GM06990 (cell line): ENCODE measurements at places on chromosomes 2 and 18.

DNA sequence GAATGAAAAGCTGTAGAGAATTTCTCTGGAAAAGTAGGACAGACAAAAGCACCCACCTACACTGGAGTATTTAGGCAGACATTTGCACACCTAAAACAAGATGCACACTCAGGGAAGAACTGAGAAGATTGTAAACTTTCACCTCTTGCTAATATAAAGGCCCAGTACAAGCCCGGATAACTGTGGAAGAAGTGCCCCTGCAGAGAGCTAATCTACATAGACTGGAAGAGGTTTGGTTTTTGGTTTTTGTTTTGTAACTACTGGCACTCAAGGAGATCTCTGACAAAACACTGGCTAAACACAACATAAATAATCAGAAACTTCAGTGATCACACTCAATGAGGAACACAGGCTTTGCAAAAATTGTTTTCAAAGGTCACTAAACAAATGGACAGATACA lies 782.2 kb upstream of the SLC8A1 start:
- no peak for DNase-seq

DNA sequence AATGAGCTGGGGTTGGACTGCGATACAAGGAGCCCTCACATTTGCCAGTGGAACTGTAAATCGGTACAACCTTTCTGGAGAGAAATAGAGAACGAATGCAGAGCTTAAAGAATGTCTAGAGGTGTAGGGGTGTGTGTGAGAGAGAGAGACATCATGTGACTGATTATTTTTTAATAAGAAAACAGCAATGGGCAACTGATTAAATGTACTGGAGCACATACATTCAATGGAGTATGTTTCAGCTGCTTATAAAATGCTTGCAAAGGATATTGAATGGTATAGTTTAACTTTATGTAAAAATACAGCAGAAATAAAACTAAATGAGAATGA lies 391 bp upstream of the TMEM17 start:
- DNase-seq, result no peak

- DNase-seq, result peak; percentile 25
These were observed 88.3 kb downstream of the SLC8A1 start for GRCh38 chr2:40363631-40364030.

DNA sequence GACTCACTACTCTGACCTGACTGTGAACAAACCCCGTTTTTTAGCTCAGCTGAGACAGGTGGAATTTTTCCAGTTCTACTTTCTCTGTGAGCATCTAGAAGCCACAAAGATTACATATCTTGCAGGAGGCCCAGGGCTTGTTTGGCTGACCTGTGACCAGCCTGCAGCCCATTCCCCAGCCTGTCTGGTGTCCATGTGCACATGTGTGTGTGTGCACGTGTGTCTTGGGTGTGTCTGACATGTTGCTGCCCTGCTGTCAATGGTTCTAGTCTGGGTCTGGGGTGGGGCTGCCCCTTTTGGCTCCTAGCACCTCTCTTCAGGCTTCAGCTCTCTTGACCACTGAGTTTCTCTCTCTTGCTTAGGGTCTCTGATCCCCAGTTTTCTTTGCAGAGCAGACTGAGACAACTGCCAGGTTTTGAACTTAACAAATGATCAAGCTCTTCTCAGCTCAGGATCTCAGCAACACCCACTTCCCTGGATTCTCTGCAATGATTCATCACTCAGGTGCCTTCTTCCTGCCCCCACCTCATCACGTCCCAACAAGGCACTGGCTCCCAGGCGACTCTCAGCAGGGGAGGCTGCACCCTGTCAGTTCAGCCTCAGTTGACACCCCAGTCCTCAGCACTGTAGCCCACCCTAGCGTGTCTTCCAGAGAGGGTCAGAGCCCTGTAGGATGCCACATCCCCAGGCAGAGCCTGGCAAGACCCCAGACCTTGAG lies 130.3 kb downstream of the CELF4 start:
- DNase-seq, result no peak

DNA sequence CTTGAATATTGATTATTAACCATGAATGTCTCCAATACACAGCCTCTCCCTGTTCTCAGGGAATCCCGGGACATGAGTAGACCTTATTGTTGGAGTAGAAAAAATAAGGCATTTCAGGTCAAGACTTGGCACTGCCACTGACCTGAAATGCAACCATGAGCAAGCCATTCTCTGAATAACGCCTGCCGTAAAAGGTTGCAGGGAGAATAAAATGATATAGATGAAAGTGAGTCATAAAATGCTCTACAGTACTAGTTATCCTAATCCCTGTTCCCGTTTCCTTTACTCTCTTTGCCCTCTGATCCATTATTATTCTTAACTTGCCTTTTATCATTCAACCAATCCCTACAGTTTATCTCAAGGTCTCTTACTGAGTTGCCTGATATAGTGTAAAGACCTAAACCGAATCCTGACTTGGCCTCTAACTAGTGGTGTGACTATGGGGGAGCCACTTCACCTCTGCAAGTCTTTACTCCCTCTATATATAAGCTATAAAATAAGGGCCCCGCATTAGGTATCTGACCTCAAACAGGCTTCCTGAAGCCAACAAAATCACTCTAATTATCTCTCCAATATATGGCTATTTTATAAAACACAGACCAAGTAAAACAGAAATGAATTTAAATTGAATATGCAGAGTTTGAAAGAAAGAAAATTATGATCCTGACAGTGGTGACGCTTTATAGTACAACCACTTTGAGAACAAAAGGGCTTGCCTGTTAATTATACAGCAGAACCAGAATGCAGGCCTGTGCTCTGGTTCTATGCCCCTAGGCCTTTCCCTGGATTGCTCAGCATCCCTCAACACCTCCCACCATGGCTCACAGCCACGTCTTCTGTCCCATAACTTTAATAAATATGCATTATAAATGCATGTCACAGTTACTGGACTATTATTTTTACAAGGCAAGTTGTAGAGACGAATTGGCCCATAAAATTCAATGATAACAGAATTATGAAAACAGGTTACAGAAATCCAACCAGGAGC lies 183.1 kb downstream of the STK39 start:
- DNase-seq, result no peak

- DNase-seq, result no peak
These were observed 57.0 kb downstream of the CCDC150 start for GRCh38 chr2:196696423-196697079.

- DNase-seq, result no peak
These were observed 180.0 kb upstream of the NXPH2 start for GRCh38 chr2:138960191-138960590.

GRCh38 chr2:234493796-234494195 lies 3.1 kb downstream of the ARL4C start:
- no peak for DNase-seq

DNA sequence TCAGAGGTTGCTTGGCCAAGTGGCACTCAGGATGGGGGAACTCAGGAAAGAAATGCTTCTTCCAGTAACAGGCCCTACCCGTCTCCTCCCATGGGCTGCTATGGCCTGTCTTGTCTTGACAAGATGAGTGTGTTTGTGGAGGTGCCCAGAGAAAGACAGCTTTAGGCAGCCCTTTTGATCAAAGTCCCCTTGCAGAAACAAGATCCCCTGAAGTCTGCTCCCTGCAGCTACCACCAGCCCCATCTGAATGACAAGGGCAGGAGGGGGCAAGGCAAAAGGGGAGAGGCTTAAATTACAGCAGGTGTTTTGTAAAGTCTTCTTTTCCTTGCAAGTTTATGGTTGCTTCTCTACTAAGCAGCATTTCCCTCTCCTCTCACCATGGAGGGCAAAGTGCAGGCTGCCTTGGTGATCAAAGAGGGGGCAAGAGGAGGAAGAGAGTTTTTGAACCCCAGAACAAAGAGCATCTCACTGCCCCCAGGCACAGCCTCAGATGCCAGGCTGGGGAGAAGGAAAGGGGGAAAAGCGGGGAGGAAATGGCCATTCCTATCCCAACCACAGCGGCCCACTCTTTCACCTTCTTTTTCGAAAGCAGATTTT lies 6.7 kb downstream of the EVA1A start:
- no peak for DNase-seq

GRCh38 chr2:39494784-39495251 lies 57.7 kb upstream of the MAP4K3 start:
- peak; percentile 72 for DNase-seq

GRCh38 chr2:74871414-74871813 lies 37.5 kb downstream of the HK2 start:
- DNase-seq, result no peak

- no peak for DNase-seq
These were observed 118.3 kb downstream of the SH3RF3 start for GRCh38 chr2:109247340-109247739.

- DNase-seq, result no peak
These were observed 27.2 kb downstream of the TMEM177 start for GRCh38 chr2:119706221-119706620.

DNA sequence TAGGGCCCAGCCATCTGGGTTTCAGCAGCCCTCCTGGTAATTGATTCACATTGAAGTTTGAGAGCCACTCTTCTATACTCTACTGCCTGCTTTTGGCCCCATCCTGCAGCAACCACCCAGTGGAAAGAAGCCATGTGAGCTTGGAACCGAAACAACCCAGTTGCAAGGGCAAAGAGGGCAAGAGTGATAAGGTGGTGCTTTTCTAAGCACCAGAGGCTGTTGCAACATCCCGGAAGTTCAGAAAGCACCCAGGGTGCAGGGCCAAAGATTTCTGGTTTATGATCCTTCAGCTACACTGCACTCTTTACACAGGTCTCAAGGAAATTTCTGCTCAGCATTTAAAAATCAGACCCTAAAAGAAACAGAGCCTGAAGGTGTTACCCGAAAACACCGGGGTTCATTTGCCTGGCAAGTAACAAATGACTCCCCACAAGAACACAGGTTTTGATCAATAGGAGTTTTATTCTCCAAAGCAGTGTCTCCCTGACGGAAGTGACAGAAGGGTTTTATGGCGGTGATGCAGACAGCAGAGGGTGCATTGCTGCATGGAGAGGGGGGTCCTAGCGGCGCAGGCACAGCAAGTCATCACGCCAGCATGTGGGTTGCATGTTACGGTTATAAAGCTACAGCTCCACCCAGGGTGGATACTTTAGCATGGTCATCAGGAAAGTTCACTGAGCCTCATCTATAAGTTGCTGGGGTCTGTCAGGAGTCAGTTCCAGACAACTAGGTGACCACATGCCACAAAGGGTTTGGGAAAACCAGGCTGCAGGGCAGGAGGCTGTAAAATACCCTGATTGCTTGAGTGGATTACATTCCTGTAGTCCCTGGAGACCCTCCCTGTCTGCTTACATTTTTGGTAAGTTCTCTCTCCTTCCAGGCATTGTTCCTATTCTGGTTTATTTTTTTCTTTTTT lies 28.8 kb upstream of the TMEM37 start:
- no peak for DNase-seq

DNA sequence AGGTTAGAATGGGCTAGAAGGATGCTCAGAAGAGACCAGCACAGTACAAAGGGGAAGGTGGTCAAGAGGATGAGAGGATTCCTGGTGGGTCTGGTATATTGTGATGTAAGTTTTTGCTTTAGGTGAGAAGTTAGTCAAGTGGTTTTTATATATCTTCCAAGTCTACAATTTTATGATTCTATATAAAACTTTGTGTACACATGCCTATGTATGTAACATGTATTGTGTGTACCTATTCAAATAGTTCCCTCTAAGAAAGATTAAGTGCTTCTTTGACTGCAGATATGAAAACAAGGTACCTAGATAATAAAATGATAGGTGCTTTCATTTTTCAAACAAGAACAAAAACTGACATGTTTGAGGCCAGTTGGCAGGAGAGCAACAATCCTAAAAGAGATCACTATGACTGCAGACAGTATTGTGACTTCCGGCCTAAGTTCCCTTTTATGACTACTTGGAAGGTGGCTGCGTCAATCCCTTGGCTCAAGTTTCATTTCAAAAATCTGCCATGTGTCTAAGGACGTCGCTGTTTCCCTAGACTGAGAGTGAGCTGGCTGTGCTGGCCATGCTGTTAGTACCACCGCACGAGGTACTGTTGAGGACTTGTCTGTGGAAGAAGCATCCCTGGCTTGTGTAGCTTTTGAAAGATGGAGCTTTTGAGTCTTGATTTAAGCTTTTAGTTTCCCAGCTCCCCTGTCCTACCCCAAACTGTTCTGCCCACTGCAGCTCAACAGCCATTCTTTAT lies 123.1 kb downstream of the PRPF40A start:
- DNase-seq, result peak; percentile 56

- no peak for DNase-seq
These were observed 37.1 kb downstream of the NEMP2 start for GRCh38 chr2:190497428-190497827.

DNA sequence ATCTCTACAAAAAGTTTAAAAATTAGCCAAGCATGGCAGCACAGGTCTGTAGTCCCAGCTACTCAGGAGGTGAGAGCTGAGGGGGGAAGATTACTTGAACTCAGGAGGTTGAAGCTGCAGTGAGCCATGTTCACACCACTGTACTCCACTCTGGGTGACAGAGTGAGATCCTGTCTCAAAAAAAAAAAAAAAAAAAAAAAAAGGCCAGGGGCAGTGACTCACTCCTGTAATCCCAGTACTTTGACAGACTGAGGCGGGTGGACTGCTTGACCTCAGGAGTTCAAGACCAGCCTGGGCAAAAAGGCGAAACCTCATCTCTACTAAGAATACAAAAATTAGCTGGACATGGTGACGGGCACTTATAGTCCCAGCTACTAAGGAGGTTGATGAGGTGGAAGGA lies 37.0 kb downstream of the PUM2 start:
- no peak for DNase-seq

DNA sequence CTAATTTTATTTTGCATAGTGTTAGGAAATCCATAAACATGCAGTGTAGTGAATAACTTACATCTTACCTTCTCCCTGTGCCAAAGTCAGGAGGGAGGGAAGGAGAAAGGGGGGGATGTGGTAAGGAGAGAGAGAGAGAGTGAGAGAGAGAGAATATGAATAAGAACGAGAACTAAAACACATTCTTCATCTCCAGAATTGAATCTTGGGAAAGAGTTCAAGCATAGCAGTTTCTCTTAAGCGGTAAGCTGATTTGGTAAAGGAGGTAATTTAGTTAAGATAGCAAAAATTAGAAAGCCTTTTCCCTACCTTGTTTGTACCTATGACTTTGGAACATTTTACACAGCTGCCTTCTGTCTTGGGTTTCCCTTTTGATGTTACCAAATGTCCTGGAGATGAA lies 15.7 kb downstream of the ERMN start:
- DNase-seq, result no peak

GRCh38 chr18:43303376-43303775 lies 26.1 kb upstream of the SYT4 start:
- no peak for DNase-seq

- no peak for DNase-seq
These were observed 48.6 kb downstream of the NRP2 start for GRCh38 chr2:205730701-205731582.

- DNase-seq, result no peak
These were observed 131.4 kb downstream of the ZNF236 start for GRCh38 chr18:76953583-76954233.
